ENCODE measurements at places on chromosomes 7 and 10.

DNA sequence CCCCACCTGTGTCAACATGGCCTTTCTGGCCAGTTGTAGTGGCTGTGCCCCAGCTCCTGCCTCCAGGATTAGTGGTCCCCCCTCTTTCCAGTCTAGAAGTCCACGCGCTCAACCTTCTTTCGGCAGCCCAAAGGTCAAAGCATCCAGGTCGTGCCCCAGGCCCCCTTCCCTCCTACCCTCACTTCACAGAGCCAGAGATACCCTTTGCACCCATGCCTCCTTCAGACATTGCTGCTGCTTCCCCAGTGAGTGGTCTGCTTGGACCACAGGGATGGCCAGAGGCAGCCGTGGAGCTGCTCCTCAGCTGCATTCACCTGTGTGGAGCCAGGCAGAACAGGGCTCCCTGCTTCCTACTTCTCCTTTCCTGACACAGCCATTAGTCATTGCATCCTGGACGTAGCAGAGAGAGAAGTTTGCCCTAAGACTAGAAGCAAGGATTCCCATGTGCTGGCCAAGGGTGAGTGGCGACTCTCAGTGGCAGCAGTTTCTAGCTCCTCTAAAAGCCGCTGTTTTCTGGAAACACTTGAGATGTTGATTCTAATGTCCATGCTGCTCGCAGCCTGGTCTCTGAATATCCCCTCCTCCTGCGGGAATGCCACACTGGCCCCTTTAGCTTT is 243.1 kb upstream of the SHH start:
- DNase-seq, result no peak

DNA sequence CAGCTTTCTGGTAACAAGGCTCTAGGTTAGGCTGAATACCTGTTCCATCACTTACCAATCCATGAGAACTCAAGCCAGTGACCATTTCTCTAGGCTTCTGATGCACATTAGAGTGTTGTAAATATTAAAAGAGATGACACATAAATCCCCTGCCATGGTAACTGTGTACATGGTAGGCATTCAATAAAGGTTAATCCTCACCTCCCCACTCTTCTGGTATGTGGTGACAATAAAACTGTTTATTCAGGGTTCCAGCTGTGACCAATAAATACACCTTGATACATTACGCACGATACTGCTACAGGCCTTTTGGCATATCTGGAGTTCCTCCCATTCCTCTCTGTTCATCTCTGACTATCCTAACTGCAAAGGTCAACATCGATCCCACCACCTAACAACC is 171.9 kb downstream of the SRPK2 start:
- no peak for DNase-seq

- no peak for DNase-seq
These were observed 3.1 kb downstream of the SOSTDC1 start for GRCh38 chr7:16462431-16462889.

DNA sequence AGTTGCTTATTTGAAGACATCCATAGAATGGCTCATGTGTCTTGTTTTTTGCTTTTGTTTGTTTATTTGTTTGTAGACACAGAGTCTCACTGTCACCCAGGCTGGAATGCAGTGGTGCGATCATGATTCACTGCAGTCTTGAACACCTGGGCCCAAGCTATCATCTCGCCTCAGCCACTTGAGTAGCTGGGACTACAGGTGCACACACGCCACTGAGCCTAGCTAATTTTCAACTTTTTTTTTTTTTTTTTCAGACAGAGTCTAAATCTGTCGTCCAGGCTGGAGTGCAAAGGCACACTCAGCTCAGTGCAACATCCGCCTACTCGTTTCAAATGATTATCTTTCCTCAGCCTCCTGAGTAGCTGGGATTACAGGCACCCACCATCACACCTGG is 83.3 kb upstream of the KLF6 start:
- no peak for DNase-seq

All from activated T-cell treated with anti-CD3 and anti-CD28 coated beads, Interleukin-2, amount 50 U/mL, for 1 hour (primary cell).